Brain pericyte (primary cell): ENCODE measurements at places on chromosomes 7 and 10.

DNA sequence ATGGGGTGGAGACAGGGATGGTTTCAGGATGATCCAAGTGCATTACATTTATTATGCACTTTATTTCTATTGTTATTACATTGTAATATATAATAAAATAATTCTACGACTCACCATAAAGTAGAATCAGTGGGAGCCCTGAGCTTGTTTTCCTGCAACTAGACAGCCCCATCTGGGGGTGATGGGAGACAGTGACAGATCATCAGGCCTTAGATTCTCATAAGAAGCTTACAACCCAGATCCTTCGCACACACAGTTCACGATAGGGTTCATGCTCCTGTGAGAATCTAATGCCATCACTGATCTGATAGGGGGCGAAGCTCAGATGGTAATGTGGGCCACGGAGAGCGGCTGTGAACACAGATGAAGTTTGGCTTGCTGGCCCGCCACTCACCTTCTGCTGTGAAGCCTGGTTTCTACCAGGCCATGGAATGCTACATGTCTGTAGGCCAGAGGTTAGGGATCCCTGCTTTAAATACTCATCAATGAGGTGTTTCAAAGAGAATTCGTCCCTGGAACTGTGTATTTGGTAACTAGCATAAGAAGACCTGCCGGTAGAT is 21.2 kb upstream of the PRKCQ start:
- DNase-seq, result no peak

- DNase-seq, result no peak
Measured at GRCh38 chr7:87886875-87887274, 10.6 kb downstream of the DBF4 start.

DNA sequence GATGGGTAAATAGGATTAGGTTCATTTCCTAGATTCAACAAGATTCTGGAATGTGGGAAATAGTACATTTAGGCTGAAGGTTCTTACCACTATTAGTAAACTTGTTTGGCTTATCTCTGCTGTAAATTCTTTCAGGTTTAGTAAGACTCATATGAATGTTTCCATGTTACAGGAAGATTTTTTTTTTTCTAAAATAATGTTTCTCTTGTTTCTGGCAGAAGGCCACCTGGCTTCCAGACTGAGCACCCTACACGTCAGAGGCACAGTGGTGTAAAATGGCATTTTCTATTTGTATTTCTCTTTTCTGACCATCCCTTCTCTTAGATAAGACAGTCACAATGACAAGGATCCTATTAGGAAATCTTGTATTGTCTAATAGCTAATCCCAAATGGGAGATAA is 22.7 kb upstream of the AASS start:
- no peak for DNase-seq

DNA sequence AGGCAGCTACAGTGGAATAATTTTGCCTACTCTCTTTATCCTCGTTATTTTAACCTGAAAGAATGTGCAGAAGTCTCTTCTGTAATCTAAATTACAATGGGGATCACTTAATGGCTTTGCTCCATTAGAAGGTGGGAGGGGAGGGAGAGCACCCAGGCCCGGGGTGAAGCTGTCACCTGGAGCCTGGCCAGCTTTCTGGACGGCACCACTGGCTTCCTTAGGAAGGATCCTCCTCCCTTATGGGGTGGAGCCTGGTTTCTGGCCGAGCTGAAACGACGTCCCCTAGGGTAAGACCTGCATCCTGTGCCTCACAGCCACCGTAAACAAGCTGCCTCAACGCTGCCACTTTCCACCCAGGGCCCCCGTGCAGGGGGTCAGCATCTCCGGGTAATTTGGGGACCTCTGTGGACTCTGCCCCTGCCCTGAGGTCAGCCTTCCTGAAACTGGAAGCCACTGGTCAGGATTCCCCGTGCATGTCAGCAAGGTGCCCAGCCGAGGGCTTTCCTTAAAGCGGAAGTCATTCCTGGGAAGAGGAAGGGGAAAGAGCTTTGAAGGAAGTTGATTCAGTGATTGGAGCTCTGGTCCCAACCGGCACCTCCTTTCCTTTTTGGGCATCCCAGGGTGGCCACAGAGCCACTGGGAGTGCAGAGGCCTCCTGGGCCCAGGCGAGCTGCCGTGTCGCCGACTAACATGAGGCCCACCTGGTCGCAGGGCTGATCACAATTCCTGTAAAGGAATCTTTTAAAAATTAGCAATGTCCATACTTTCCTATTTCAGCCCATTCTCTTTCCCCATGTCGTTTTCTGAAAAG is 569.1 kb downstream of the DNAJB6 start:
- DNase-seq, result no peak

- no peak for DNase-seq
Measured at GRCh38 chr10:14971867-14972448, 12.8 kb downstream of the MEIG1 start.

DNA sequence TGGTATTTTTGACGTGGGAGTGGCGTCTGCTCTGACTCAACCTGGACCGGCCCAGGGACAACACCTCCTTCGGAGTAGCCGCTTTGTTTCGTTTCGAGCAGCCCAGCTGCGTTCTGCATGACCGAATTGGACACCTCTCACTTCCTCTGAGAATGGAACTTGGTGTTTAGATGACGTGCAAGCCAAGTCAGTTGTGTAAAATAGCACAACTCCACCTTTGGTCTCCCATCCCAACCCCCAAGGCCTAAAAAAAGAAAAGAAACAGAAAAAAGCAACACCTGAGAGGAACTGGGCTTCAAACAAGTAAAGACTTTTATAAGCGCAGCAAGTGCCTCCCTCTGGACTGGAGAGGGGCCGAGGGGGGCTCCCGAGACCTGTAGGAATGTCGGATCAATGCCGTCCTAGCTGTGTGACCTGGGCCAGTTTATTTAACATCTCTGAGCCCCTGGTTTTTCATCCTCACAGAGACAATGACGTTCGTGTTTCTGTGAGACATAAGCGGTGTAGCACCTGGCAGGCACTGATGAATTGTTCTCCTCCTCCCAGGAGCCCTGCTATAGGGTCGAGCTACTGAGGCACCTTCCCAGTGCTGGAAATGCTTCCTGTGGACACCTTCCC is 52.0 kb upstream of the SMNDC1 start:
- DNase-seq, result no peak

GRCh38 chr7:132080967-132081668 is 495.2 kb downstream of the PLXNA4 start:
- DNase-seq, result no peak

DNA sequence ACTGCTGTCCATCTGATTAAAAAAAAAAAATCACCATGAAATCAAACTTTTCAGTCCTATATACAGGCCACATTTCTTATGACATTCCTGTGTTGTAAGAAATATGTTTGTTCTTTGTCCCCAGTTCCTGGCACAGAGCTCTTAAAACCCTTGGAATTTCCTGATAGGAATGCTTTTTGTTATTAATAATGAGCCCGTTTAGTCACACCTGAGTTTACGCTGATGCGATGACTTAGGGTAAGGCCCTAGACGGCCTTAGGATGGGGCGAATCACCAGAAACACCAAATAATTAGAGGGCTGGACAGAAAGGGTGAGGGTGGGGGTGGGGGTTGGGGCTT is 17.5 kb downstream of the TSPAN15 start:
- no peak for DNase-seq

- no peak for DNase-seq
Measured at GRCh38 chr7:26743205-26743604, 121.2 kb downstream of the SKAP2 start.

DNA sequence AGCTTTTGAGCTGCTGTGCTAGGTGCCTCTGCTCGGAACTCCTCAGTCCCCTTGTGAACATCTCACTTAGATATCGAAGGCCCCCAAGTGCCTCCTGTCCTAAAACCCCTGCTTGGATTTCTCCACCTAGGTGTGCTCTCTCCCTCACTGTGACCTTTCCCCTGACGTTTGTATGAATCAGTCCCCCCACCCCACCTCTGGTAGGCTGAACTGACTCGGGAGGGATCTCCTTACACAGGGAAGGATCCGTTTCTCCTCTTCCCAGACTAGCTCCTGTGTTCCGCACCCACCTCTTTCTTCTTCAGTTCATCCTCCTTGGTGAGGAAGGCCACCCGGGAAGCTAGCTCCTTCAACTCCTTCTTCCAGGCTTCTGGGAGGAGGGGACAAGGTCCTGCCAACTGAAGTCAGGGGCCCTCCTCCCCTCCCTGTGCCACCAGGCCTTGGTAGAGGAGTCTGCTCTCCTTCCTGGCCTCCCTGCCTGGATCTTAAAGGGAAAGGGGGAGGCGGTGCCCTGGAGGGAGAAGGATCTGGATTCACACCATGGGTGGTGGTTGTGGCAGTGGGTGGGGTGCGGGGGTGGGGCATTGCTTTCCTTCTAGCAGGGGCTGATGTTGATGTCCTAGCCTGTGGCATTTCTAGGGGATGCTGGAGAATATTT is 6.8 kb downstream of the TBATA start:
- DNase-seq, result no peak

- no peak for DNase-seq
Measured at GRCh38 chr10:23442936-23443335, 4.1 kb downstream of the OTUD1 start.

DNA sequence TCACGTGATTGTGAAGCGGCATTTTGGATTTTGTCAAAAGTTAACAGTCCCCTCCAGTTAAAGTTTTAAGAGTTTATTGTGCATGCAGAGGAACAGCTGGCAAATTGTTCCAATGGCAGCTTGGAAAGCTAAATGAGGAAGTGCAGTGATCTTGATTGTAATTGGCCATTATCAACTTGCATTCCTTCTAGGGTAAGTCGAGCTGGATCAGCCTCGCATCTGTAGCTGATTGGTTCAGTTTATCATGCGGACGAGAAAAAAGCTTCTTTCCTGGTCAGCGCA is 566 bp downstream of the ZNF789 start:
- DNase-seq, result no peak

- no peak for DNase-seq
Measured at GRCh38 chr7:101386558-101387231, 24.0 kb downstream of the COL26A1 start.

- DNase-seq, result no peak
Measured at GRCh38 chr10:35892526-35892925, 250.4 kb upstream of the FZD8 start.

GRCh38 chr7:150368096-150368883 is at the start of gene REPIN1:
REPIN1 (plus strand) TSS chr7:150368822; CDS start chr7:150369712, 890 bp downstream.
- DNase-seq, result no peak

DNA sequence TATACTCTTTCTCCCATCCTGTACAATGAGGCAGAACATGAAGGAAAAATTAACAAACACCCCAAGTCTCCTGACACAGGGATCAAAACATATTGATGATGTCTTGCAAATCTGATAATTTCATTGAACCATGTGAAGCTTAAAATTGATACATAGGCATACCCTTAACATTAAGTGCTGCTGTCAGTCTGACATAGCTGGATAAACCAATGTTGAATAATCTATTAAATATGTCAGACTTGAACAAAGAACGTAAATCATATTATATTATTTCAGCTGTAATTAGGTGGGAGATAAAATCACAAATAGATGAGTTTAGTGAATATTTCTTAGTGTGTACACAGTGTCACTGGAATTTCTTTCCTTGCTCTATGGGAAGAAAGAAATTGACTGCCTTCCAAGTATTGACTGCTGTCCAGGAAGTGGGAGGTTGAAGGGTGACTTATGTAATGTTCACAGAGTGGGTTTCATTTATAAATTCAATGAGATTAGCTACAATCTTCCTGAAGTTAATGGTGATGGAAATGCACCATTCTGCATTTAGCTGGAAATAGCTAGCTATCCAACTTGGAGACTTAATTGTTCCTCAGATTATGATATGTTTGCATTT is 170.8 kb downstream of the AUTS2 start:
- DNase-seq, result no peak

- DNase-seq, result no peak
Measured at GRCh38 chr10:127715782-127716378, 21.1 kb upstream of the FOXI2 start.

DNA sequence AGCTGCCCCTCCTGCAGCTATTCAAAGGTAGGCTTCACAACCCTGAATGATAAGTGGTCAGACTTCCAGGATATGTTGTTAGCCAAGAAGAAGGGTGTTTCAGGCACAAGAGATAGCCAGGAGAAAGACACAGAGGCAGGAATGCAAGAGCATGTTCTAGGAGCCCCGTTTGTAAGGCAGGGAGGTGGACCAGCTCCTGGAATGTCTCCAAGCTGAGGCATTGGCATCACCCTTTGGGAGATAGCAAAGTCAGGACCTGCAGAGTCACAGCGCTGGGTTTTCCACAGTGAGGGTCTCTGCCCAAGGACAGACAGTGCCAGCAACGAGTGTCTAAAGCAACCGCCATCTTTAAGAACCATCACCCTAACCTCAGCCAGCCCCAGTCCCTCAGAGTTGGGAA is 484.5 kb upstream of the ZMIZ1 start:
- DNase-seq, result no peak

- DNase-seq, result no peak
Measured at GRCh38 chr10:16592378-16592777, 70.7 kb upstream of the C1QL3 start.

DNA sequence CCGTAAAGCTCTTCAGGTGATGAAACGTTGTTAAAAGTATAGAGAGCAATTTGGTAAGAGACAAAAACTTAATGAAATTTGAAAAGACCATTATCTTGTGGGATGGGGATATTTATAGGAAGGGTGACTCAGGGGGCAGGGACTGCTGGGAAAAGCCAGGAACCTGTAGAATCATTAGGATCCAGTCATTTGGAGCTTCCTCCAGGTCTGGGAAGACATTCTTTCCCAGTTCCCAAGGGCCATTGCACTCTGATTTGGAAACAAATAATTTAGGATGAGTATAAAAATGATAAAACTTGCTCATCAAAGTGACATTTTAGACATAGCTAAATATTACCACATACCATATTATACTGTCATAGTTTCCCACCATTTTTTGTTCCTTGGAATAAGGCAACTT is 143.9 kb downstream of the PFKFB3 start:
- no peak for DNase-seq

DNA sequence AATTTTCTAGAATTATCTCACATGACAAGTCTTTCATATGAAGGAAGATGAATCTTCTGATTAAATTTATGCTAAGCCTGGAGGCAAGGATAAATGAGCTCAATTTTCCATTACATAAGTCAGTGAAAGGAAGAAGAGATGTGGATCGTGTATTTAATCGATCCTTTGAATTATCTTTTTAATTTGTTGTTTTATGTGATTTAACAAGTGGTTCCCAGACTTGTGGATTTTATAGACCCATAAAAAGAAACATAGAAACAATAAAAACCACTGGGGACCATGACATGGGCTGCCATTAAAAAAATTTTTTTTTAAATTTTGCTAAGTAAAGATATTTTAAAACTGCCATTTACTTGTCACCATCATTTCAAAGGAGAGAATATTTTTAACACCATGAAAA is 45.0 kb downstream of the SLK start:
- DNase-seq, result no peak
